ENCODE measurements at places on chromosomes 13 and 19. TPM values are rescaled to one million over a fixed set of nuclear protein-coding genes. Genes with fewer than 3 reads are reported as not detected.
A peak's percentile ranks its signal among the peaks of the same experiment; 100 is the strongest.

Gene APOC1
- total RNA-seq = 282 TPM

DNA sequence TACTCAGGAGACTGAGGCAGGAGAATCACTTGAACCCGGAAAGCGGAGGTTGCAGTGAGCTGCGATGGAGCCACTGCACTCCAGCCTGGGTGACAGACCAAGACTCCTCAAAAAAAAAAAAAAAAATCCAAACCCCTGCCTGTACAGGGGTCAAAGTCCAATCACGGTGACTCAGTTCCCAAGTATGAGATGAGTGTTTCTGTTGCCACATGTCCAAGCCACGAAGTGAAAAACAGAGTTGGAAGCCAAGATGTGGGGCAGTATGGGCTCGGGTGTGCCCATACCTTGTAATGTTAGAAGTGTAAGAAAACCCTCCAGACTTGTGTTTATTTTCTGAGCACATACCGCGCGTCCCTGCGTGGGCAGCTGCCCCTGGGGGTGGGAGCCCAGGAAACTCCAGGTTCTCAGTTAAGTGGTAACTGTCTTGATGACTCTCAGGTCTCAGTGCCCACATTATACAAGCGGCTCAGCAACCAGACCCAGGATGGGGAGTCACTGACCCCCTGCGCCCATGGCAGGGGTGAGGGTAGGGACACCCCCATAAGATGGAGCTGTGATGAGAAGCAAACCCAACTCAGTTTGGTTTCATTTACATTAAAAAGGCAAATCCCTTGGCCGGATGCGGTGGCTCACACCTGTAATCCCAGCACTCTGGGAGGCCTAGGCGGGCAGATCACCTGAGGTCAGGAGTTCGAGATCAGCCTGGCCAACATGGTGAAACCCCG, 1.2 kb upstream of the GPX4 start:
- peaks cover 12% of the 10 kb centered on the region for H3K4me1 ChIP-seq
- no peak overlapping the region for H3K4me3 ChIP-seq
- peak overlapping the region; percentile 92 for H3K27ac ChIP-seq
- H3K36me3 ChIP-seq = no peaks in the 10 kb centered on the region
- H3K27me3 ChIP-seq = no peaks in the 10 kb centered on the region

DNA sequence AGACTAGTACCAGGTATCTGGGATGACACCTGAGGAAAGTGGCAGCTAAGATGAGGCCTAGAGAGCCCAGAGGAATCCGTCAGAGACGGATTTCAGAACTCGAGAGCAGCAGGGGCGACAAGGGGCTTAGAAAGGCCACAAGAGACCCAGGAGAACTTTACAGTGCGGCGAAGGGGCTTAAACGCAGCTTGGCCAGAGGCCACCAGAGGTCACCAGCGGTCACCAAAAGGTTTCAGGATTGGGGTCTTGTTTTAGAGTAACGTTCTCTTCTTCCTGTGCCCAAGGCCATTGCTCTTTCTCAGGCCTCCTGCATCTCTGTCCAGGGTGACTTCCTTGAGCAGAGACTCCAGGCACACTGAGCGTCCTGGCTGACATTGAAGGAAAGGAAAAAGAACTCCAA, 2.2 kb downstream of the ZSCAN22 start:
- peaks cover 8% of the 10 kb centered on the region for H3K4me1 ChIP-seq
- no peak for DNase-seq
- H3K27me3 ChIP-seq = no peaks in the 10 kb centered on the region
- no peak overlapping the region for H3K27ac ChIP-seq
- no peaks in the 10 kb centered on the region for H3K36me3 ChIP-seq

- H3K4me3 ChIP-seq = no peak within 1 kb of the TSS
- no peaks in the 10 kb centered on the region for H3K4me1 ChIP-seq
- no peaks in the 10 kb centered on the region for H3K36me3 ChIP-seq
- H3K27ac ChIP-seq = no peak within 1 kb of the TSS
- H3K27me3 ChIP-seq = peaks cover 45% of the 10 kb centered on the region
Observed at GRCh38 chr19:42132030-42132628, at the start of gene POU2F2. Gene POU2F2, minus strand, starts transcription at chr19:42132446. Its CDS starts 35 bp downstream, at chr19:42132411.

- H3K4me3 ChIP-seq = no peak overlapping the region
- H3K27me3 ChIP-seq = no peaks in the 10 kb centered on the region
- peak; percentile 41 for DNase-seq
- H3K4me1 ChIP-seq = no peaks in the 10 kb centered on the region
- no peaks in the 10 kb centered on the region for H3K36me3 ChIP-seq
Observed at GRCh38 chr19:4633140-4633967, 6.0 kb upstream of the TNFAIP8L1 start.

Gene COL4A1
- total RNA-seq = 326 TPM

- H3K4me3 ChIP-seq = no peak overlapping the region
- H3K4me1 ChIP-seq = peaks cover 12% of the 10 kb centered on the region
- no peaks in the 10 kb centered on the region for H3K27me3 ChIP-seq
- H3K36me3 ChIP-seq = no peaks in the 10 kb centered on the region
- no peak overlapping the region for H3K27ac ChIP-seq
Observed at GRCh38 chr13:50450279-50450678, 393.2 kb downstream of the DLEU7 start.
